NCI-H510A (cell line): ENCODE measurements at places on chromosomes 11 and 22.

DNA sequence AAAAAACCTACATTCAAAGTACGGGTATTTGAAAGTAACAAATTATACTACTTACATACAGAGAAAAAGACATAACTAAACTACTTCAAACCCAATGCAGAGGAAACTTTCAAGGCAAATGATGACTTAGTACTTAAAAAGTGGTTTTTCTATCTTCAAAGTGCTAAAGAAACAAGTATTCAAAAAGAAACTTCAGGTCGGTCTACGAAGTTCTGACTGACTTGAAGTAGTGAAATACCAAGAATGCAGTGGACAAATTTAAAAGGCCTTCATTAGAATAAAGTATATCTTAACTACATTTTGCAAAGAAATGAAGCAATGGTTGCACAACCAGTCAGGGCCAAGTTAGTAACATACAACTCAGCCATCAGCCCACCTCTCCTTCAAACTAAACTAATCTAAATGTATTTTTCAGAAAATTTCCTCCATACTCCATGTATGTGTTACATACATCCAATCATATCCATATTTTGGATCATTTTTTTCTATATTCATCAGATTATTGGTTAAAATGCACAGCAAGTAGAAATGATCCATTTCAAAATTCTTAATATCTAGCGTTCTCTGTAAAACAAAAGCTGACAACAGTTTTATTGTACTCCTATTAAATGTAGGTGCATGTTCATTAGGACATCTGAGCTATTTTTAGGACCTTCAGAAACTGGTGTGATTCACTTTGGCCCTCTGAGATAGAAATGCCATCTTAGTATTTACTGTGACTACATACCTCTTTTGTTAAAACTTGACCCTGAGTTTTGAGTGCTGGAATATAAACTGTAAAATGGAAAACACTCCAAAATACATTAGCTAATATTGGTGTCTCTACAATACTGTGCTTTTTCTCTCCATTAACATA is 49.9 kb downstream of the BIRC2 start:
- DNase-seq = no peak

GRCh38 chr11:104320097-104320496 is 156.2 kb upstream of the PDGFD start:
- no peak for DNase-seq

DNA sequence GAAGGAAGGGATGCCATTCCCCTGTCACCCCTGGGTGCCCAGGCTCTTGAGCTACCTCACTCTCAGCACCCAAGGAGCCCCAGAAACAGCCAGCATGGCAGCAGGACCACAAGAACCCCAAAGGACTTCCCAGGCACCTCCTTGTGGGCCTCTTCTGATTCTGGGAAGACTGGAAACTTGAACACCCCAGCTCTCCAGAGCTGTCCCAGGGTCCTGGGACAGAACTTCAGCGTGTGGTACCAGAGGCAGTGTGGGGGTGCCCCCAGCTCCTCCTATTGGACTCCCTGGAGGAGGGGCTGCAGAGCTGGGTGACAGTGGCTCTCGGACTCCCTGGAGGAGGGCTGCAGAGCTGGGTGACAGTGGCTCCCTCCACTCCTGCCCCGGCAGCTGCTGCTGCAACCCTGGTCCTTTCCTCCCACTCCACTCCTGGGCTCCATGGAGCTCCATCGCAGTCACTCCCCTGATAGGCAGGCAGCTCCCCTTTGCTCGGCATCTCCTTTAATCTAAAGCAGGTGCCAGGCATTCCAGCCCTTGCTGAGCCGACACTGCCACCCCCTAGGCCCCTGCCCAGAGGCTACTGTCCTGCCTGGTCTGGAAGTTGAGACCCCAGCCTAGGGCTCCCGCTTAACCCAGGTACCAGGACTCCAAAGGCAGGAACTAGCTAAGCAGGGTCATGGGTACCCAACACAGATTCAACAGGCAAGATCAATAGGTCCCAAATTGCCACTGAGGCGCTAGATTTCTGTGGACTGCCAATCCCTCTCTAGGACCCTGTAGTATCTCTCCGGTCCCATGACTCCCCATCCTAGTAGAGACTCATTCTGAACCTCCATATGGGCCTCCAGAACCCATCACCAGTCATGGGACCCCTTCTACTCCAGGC is 2.7 kb downstream of the BCL9L start:
- DNase-seq = no peak

GRCh38 chr22:45997777-45998637 is 21.0 kb upstream of the WNT7B start:
- no peak for DNase-seq

- DNase-seq = no peak
Measured at GRCh38 chr11:116342148-116342547, 430.6 kb downstream of the BUD13 start.

- DNase-seq = no peak
Measured at GRCh38 chr22:48486134-48486532, 1341.5 kb downstream of the BRD1 start.

DNA sequence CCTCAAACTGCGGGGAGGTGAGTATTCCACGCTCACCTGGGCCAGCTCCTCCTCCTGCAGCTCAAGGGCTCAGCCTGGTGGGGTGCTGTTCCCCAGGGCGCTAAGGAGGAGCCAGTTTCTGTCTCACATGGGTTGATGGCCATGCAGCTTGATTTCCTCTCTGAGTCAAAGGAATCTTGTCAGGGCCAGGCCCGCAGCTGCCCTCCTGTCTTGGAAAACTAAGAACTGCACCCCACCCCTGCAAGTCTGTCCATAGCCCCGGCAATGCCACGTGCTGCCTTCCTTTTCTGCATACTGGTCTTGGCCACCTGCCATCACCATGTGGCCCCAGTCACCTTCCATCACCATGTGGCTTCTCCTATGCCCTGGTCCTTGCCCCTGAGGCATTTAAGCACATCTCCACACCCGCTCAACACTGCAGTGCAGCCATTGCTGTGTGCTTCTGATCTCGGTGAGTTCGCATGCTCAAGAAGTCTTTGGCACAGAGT is 35.2 kb upstream of the CLDN5 start:
- DNase-seq = no peak

DNA sequence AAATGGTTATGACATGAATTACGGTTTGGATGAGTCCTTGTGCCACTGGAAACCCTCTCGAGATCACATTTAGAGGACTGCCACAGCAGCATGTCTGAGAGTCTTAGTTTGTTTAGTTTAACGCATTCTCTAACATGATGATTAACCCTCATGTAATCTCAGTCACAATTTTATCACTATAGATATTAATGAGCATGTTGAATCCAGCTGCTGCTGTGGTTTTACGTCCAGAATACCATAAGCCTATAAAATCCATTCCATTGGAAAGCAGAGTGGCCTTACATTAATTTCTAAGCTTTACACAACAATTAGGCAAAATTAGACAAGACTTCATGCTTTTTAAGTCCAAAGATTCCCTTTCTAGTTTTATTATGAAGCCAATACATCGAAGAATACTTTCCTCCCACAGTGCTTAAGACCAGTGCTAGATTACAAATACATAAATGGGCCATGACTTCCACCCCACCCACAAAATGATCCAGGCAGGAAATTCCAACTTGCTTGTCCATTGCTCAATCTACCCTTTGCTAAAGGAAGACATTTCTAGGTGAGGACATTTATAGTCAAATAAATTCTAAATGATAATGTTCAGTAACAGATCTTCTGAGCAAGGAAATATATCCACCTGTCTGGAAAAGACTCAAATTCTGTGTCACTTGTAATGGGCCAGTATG is 3.5 kb upstream of the ELMOD1 start:
- DNase-seq = no peak

DNA sequence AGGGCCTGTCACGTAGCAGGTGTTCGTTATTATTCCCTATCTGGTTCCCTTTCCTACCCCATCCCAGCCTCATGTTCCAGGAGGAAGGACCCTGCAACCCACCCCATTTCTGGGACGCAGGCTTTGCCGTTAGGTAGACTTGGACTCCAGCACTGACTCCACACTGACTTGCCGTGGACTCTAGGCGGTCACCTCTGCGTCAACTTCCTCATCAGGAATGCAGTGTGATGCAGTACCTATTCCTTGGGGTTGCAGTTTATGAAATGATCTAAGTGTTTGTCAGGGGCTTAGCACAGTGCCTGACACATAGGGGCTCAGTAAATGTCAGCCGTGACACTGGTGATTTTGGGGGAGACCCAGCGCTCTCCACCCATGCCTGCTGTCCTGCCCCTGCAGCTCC is 16.8 kb downstream of the DGKZ start:
- no peak for DNase-seq

GRCh38 chr11:128763224-128763623 is 69.4 kb downstream of the FLI1 start:
- no peak for DNase-seq

DNA sequence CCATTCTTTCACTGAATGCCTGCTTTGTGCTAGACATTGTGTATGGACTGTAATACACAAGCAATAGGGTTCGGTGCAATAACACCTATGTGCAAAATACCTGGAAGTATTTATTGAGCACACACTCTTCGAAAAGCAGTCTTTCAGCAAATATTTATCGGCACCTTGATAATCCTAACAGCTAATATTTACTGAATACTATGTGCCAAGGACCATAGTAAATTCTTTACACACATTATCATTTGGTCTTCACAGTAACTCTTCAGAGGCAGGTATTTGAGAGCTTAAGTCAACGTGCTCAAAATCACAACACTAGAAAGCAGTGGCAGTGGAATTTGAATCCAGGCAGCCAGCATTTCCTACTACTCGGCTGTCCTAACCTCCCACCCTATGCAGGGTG is 2.2 kb downstream of the B3GNT6 start:
- no peak for DNase-seq

GRCh38 chr11:75811485-75811884 is 3.5 kb upstream of the UVRAG start:
- no peak for DNase-seq

DNA sequence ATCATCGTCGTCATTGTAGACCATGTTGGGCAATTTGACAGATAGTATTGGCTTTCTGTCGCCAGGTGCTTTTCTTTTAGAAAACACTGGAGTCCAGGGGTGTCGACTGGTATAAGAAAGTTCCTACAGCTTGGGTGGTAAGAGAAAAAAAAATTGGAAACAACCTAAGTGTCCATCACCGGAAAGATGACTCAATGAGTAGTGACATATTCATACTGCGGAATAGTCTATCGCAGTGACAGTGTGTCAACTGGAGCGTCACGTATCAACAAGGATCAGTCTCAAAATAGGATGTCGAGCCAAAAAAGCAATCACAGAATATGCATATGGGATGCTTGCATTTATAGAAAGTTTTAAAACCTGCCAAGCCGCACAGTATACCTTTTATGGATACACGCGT is 157.6 kb downstream of the MN1 start:
- no peak for DNase-seq

DNA sequence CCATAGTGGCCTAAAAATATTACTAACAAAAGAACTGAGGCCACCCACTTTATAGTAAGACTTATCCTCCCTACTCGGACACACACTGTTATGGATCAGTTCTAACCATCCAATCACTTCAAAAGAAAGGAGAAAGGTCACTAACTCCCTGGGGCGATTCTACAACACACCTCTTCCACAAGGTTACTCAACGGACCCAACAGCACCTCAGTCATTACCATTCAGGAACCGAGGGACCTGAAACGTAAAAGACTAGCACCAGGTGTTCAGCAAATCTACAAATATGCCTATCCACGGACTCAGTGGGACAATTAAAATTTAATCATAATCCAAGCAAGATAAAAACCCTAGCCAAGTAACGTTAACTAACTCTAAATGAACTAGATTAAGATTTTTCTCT is 1.6 kb downstream of the HNRNPUL2 start:
- DNase-seq = no peak

GRCh38 chr11:221539-221938 is 14.0 kb downstream of the RIC8A start:
- no peak for DNase-seq

GRCh38 chr11:8721609-8722500 is 39.3 kb downstream of the RPL27A start:
- DNase-seq = no peak

- DNase-seq = no peak
Measured at GRCh38 chr11:111845276-111846028, 25.9 kb downstream of the ALG9 start.

- no peak for DNase-seq
Measured at GRCh38 chr22:38572065-38572464, 2.1 kb upstream of the DMC1 start.

GRCh38 chr11:124072147-124072546 is 31.0 kb upstream of the OR10G7 start:
- no peak for DNase-seq

GRCh38 chr22:32265882-32266767 is 11.0 kb upstream of the SLC5A4 start:
- no peak for DNase-seq

GRCh38 chr11:125588505-125588904 is 4.1 kb upstream of the STT3A start:
- no peak for DNase-seq

DNA sequence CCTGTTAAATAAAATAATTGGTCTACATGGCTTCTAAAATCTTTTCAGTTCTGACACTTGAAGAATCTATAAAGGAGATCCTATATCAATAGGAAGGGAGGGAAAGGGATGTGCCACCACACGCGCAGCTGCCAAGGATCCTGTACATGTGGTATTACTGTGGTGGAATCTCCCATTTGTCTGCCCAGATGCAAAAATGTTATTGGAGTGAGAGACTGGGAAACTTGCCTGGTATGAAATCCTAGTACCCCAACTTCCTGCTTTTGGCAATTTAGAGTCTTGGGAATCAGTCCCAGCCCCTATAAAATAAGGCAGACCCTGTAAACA is 81.9 kb upstream of the PICALM start:
- no peak for DNase-seq

- no peak for DNase-seq
Measured at GRCh38 chr22:45903355-45904135, 73.4 kb downstream of the WNT7B start.

- DNase-seq = no peak
Measured at GRCh38 chr11:61893981-61894380, 2.6 kb upstream of the FADS3 start.

DNA sequence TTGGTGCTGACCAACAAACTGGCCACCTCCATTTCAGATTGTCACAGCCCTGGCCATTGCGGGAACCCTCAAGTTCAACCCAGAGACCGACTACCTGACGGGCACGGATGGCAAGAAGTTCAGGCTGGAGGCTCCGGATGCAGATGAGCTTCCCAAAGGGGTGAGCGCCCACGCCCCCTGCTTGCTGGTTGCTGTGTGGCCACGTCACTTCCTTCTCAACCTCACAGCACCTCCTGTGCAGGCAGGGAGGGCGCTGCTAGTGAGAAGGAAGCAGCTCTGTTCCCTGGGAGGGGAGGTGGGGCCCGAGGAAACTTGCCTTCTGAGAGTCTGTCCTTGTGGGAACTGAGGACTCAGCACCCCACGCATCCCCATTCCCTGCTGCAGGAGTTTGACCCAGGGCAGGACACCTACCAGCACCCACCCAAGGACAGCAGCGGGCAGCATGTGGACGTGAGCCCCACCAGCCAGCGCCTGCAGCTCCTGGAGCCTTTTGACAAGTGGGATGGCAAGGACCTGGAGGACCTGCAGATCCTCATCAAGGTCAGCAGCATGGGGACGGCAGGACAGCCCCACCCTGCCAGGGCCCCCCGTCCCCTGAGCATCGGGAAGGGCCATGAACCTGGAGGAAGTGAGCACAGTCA is 19.3 kb downstream of the POLR3H start:
- DNase-seq = no peak

GRCh38 chr22:28917747-28918549 is 34.6 kb downstream of the ZNRF3 start:
- peak; percentile 71 for DNase-seq
